Progenitor cell of endocrine pancreas (in vitro differentiated cells): ENCODE measurements at places on chromosomes 7 and 10.

GRCh38 chr10:8705415-8705814 is 650.9 kb downstream of the GATA3 start:
- no peak for DNase-seq
- peaks cover 2% of the 10 kb centered on the region for H3K27me3 ChIP-seq
- H3K27ac ChIP-seq: no peak overlapping the region
- H3K4me3 ChIP-seq: no peak overlapping the region
- no peaks in the 10 kb centered on the region for H3K4me1 ChIP-seq

DNA sequence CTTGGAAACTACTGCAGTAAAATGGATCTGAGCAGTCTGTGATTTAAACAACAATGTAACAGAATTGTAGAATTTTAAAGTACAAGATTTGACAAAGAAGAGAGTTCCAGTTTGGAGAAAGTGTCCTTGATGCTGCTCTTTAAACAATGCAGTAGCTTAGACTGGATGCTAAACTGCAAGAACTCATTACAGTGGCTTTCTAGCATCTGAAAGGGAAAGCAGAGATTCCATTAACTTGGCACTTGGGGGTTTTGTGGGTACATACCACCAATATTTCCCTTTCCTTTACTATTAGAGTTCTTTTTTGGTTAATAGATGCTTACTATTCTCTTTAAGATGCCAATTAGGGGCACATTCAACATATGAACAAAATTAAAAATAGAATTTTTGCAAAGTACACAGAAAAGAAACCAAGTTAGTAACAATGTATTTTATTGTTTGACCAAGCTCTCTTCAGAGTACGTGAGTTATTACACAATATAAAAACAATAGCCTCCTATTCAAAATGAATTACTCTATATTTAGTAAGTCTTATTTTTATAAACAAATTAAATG is 11.9 kb downstream of the PSTK start:
- no peak for DNase-seq
- no peaks in the 10 kb centered on the region for H3K27me3 ChIP-seq
- no peak overlapping the region for H3K4me3 ChIP-seq
- no peak overlapping the region for H3K27ac ChIP-seq

GRCh38 chr7:77888998-77889397 is 90.4 kb downstream of the PHTF2 start:
- H3K27me3 ChIP-seq: no peaks in the 10 kb centered on the region
- no peaks in the 10 kb centered on the region for H3K4me1 ChIP-seq
- no peak overlapping the region for H3K4me3 ChIP-seq

- no peaks in the 10 kb centered on the region for H3K36me3 ChIP-seq
- no peak overlapping the region for H3K4me3 ChIP-seq
- peaks cover 10% of the 10 kb centered on the region for H3K4me1 ChIP-seq
- DNase-seq: no peak
- no peaks in the 10 kb centered on the region for H3K27me3 ChIP-seq
- H3K27ac ChIP-seq: no peak overlapping the region
Measured at GRCh38 chr7:34341326-34341725, 316.7 kb upstream of the NPSR1 start.

- peaks cover 2% of the 10 kb centered on the region for H3K4me1 ChIP-seq
- peaks cover 2% of the 10 kb centered on the region for H3K36me3 ChIP-seq
- no peaks in the 10 kb centered on the region for H3K27me3 ChIP-seq
- no peak for DNase-seq
Measured at GRCh38 chr10:71945819-71946474, 18.2 kb upstream of the CHST3 start.

- H3K4me1 ChIP-seq: peaks cover 2% of the 10 kb centered on the region
- H3K4me3 ChIP-seq: no peak overlapping the region
- no peak for DNase-seq
- no peak overlapping the region for H3K27ac ChIP-seq
- H3K36me3 ChIP-seq: no peaks in the 10 kb centered on the region
- H3K27me3 ChIP-seq: no peaks in the 10 kb centered on the region
Measured at GRCh38 chr7:121620206-121620605, 224.1 kb upstream of the FAM3C start.

DNA sequence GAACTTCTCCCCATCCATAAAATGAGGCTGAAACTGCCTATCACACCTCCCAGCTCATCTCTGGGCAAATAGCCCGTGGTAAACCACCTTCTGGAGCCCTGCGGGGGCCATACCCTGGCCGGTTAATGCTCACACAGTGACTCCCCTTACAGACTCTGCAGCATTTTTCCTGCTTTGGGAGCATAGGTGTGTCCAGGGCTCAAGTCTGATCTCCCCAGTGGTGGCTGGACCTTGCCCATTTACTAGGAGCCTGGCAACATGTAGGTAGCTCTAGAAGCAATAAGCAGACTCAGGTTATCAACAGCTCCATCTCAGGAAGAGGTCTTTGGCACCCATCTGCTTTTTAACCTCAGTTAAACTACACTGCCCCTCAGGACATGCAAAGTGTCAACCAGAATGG is 5.5 kb upstream of the CDHR1 start:
- no peak overlapping the region for H3K27ac ChIP-seq
- no peaks in the 10 kb centered on the region for H3K4me1 ChIP-seq
- peaks cover 44% of the 10 kb centered on the region for H3K27me3 ChIP-seq
- no peak overlapping the region for H3K4me3 ChIP-seq
- no peak for DNase-seq

DNA sequence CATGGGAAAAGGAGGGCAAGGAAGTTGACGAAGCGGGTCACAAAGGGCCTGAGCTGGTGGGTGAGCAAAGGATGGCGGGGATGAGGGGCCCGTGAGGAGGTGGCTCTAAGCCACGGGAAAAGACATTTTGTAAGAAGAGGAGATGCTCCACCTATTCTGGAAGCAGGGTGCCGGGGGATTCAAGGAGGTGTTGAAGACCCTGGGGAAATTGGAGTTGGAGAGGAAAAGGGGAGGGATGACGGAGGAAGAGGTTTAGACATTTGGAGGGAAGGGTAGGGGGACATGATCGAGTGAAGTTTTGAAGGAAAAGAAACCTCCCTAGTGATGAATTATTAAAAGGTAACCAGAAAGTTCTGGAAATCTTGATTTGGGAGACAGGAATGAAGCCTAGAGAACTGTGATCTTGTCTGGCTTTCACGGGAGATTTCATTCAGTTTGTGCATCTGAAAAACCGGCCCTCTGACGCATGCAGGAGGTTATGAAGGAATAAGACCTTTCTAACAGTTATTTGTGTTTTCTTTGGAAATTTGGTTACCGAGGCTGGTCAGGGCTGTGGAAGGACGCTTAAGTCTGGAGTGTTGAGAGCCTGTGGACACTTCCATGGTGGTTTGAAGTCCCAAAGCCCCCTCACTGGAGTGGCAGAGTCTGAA is 1.4 kb downstream of the SMO start:
- no peak for DNase-seq
- peaks cover 3% of the 10 kb centered on the region for H3K27me3 ChIP-seq
- H3K27ac ChIP-seq: peak overlapping the region; percentile 92
- H3K4me3 ChIP-seq: peak overlapping the region; percentile 95
- peaks cover 10% of the 10 kb centered on the region for H3K36me3 ChIP-seq

DNA sequence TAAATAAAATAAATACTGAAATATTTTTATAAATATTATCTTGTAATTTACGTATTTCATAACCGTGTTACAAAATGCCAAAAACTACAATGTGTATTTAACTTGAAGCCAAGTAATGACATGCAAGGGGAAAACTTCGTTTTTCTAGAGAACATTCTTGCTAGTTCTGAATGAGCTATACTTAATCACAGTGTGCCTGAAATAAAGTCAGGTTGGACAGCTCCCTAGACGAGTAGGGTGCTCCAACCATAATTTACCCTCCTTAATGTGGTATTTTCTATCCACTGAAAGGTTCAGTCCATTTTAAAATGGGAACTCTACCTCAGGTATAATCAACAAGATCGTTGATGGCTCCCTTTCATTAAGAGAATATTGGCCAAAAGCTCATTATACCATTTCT is 194.5 kb upstream of the AHR start:
- H3K27me3 ChIP-seq: no peaks in the 10 kb centered on the region
- H3K36me3 ChIP-seq: no peaks in the 10 kb centered on the region

- H3K36me3 ChIP-seq: peaks cover 1% of the 10 kb centered on the region
- H3K27ac ChIP-seq: no peak overlapping the region
- no peaks in the 10 kb centered on the region for H3K4me1 ChIP-seq
Measured at GRCh38 chr10:19708031-19708430, 108.2 kb upstream of the PLXDC2 start.

GRCh38 chr7:25028370-25029021 is 48.5 kb upstream of the OSBPL3 start:
- peak overlapping the region; percentile 79 for H3K27ac ChIP-seq
- no peak for DNase-seq
- H3K36me3 ChIP-seq: peaks cover 1% of the 10 kb centered on the region
- H3K27me3 ChIP-seq: no peaks in the 10 kb centered on the region

DNA sequence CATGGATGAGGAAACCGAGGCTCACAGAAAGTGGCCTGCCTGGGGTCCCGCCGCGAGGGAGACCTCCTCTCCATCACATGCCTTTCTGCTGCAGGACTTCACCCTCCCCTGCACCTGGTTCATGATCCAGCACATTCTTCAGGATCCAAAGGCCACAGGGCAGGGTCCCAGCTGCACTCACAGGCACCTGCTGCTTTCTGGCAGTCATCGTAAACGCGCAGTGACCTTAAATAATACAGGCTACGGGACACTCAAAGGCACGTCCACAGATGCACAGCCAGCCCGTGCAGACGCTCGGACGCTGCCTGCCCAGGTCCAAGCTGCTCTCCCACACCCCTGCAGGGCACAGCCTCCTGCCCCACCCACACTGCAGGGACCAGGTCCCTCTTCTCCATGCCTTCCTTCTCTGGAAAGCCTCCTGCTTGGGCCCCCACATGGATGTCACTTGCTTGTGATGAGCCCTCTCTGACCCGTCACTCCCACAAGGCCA is 49.9 kb downstream of the CALML3 start:
- peaks cover 19% of the 10 kb centered on the region for H3K27me3 ChIP-seq
- no peaks in the 10 kb centered on the region for H3K36me3 ChIP-seq
- H3K4me3 ChIP-seq: no peak overlapping the region
- H3K27ac ChIP-seq: peak overlapping the region; percentile 14

- peaks cover 32% of the 10 kb centered on the region for H3K27me3 ChIP-seq
- H3K27ac ChIP-seq: no peak overlapping the region
- H3K4me3 ChIP-seq: peak overlapping the region; percentile 61
- peaks cover 22% of the 10 kb centered on the region for H3K4me1 ChIP-seq
- no peak for DNase-seq
Measured at GRCh38 chr7:2518737-2519118, 846 bp upstream of the LFNG start.

GRCh38 chr10:118944959-118945633 is 84.4 kb upstream of the NANOS1 start:
- no peaks in the 10 kb centered on the region for H3K36me3 ChIP-seq
- no peak for DNase-seq
- peaks cover 4% of the 10 kb centered on the region for H3K27me3 ChIP-seq
- no peaks in the 10 kb centered on the region for H3K4me1 ChIP-seq
- H3K4me3 ChIP-seq: no peak overlapping the region

DNA sequence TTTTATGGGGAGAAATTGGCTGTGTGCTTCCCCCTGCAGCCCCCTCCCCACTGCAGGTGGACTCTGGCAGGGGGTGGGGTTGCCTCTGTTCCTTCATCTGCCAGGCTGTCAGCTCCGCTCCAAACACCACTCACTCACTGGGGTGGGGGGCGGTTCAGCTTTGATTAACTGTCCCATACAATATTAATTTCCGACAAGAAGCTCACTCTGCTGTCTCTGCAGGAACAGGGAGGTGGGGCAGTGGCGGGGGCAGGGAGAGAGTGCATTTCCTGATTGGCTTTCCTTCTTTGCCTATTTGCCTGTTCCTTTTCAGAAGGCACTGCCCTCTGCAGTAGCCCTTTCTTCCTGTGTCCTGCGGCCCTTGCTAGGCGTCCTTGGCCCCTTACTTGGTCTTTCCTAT is 500.8 kb downstream of the PLXNA4 start:
- no peak overlapping the region for H3K27ac ChIP-seq
- no peaks in the 10 kb centered on the region for H3K4me1 ChIP-seq
- H3K36me3 ChIP-seq: no peaks in the 10 kb centered on the region
- H3K27me3 ChIP-seq: peaks cover 28% of the 10 kb centered on the region
- no peak overlapping the region for H3K4me3 ChIP-seq

- no peak for DNase-seq
- H3K4me3 ChIP-seq: no peak overlapping the region
- H3K27me3 ChIP-seq: no peaks in the 10 kb centered on the region
- H3K4me1 ChIP-seq: peaks cover 14% of the 10 kb centered on the region
- no peaks in the 10 kb centered on the region for H3K36me3 ChIP-seq
Measured at GRCh38 chr7:92769394-92769699, 67.0 kb downstream of the CDK6 start.

- H3K36me3 ChIP-seq: no peaks in the 10 kb centered on the region
- no peak overlapping the region for H3K4me3 ChIP-seq
- no peaks in the 10 kb centered on the region for H3K4me1 ChIP-seq
Measured at GRCh38 chr7:47881256-47881655, 67.0 kb downstream of the PKD1L1 start.

DNA sequence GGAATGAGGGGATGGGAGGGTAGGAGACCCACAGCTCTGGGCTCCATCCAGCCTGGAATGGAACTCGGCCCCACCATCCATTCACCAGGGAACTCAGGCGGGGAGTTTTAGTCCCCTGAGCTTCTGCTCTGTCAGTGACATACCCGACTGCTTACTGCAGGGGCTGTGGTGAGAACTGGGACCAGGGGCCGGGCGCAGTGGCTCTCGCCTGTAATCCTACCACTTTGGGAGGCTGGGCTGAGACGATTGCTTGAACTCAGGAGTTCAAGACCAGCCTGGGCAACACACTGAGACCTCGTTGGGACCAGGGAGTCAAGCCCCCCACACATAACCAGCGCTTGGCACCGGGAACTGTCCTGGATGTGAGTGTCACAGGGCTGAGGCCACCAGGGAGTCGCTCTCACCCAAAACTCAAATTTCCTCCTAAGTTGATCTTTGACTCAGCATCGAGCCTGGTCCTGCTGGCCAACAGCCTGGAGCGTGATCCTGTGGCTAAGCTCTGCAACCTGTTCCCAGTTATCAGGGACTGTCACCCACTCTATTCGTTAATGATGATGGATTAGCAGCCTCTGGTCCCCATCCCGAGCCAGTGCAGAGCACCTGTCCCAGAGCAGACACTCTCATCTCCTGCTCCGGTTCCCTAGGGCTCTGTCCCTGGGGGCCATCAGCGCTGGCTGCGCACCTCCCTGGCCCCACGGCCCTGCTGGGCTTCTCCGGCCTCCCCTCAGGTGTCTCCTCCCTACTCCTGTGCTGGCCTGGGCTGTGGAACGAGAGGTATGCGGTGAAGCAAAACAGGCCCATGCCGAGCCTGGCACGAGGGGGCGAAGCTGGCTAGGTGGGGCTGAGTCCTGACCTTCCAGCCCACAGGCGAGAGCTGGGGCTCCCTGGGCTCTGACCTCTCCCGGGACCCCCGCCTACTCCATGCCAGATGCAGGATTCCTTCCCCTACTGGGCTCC is 902 bp upstream of the CLDN15 start:
- peaks cover 18% of the 10 kb centered on the region for H3K4me1 ChIP-seq
- DNase-seq: peak; percentile 36
- no peaks in the 10 kb centered on the region for H3K27me3 ChIP-seq
- H3K4me3 ChIP-seq: no peak overlapping the region

- no peaks in the 10 kb centered on the region for H3K27me3 ChIP-seq
- DNase-seq: no peak
- H3K4me3 ChIP-seq: no peak overlapping the region
- H3K36me3 ChIP-seq: no peaks in the 10 kb centered on the region
- H3K27ac ChIP-seq: no peak overlapping the region
Measured at GRCh38 chr7:144518360-144518759, 114.9 kb upstream of the NOBOX start.

GRCh38 chr10:21421794-21422193 is 103.7 kb downstream of the SKIDA1 start:
- peaks cover 2% of the 10 kb centered on the region for H3K36me3 ChIP-seq
- peaks cover 4% of the 10 kb centered on the region for H3K27me3 ChIP-seq
- H3K27ac ChIP-seq: no peak overlapping the region
- H3K4me3 ChIP-seq: no peak overlapping the region
